Stimulated activated effector memory CD8-positive, alpha-beta T cell treated with anti-CD3 and anti-CD28 coated beads, Interleukin-12 subunit alpha, Interleukin-12 subunit beta, amount 100 ng/mL, for 72 hours (primary cell): ENCODE measurements at places on chromosomes 7 and 10.

DNA sequence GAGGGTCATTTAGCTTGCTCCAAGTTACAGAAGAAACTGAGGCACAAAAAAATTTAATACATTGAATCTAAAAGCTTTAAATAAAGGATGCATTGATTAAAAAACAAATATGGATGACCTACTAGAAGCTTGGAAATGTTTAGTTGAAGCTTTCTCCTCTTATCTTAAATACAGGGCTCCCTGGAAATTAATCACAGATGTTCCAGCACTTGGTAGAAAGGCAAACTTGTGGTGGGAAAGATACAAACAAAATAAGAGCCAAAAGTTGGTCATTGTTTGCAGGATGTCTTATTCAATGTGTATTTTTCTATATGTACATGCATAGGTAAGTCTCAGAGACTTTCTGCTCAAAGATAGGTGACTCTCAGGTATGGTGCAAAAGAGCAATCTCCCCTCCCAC lies 40.7 kb upstream of the LYZL1 start:
- no peak for DNase-seq

- no peak for DNase-seq
Observed at GRCh38 chr7:16034353-16034752, 347.9 kb upstream of the MEOX2 start.

DNA sequence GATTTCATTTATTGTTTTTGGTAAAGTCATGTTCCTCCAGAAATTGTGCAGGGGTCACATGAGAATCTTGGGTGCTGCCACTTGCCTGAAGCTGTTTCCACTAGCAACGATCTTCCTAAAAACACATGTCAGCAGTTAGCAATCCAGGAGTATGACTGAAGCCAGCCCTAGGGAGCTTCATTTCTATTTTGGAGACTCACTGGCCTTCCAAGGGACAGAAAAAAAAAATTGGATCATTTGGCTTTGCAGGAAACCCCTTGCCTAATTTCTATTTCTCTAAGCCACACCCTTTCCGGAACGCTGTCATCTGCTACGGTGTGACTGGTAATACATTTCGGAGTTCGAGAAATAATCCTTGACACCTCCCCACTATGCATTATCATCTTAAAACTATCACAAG lies 204.7 kb downstream of the TAX1BP1 start:
- no peak for DNase-seq

- DNase-seq, result no peak
Observed at GRCh38 chr7:20275637-20276036, 55.1 kb upstream of the ITGB8 start.

DNA sequence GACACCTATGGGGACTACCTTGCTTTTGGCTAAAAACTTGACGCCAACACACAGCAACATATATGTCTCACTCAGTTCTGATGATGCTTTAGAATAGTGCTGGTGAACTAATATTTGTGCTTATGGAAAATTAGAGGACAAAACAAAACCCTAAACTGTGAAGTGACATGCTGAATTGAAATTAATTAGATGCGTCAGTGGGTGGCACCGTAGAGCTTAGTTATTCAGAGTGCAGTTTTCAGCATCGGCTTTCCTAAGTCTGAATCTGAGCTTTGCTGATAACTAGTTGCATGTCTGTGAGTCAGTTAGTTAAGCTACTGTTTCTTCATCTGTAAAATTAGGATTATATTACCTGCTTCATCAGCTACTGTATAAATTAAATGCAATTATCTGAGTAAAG lies 245.0 kb upstream of the SORCS1 start:
- DNase-seq, result no peak

- no peak for DNase-seq
Observed at GRCh38 chr7:55093674-55094073, 74.9 kb downstream of the EGFR start.

- no peak for DNase-seq
Observed at GRCh38 chr10:48604991-48605508, at the start of gene ARHGAP22. TSS of gene ARHGAP22 (minus strand) at chr10:48605073. CDS start at chr10:48604796, 277 bp downstream.

DNA sequence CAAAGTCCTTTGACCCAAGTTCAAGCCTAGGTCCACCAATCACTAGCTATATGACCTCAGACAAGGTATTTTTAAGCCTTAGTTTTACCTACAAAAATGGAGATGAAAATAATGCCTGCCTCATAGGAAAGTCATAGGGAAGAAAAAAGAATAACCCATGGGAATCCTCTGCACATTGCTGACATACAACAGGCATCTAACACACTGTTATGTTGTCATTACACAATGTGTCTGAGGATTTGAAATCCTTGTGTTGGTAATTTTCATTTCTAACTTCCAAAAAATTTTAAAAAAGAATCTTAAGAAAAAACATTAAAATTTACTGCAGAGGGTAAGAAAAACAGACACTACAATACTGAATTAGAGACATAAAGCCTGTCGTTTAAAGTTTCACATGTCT lies 5.7 kb downstream of the ANK3 start:
- no peak for DNase-seq

DNA sequence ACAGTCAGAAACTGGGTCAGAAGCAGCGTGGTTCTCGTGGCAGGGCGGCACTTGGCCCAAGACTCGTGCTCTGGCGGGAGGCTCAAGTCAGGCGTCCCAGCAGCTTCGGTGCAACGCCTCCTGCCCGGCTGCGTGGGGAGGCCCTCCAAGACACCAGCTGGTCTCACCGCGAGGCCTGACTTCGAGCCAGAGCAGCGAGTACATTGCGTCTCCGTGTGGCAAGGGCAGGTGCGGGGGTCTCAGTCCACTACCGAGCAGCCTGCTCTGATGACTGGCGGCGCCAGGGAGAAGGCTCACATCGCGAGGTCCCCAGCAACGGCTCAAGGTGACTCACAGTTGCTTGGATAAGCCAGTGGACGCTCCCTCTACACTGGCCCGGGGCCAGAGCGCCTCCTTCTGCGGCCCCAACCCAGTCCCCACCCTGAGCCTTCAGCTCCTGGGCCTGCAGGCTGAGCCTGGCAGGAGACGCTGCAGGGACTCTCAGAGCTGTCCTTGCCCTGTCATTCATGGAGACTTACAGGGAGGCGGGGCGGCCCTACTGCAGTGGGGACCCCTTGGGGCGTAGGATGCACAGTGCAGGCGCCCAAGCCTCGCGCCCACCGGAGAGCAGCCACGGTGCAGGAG lies 41.9 kb upstream of the PRKAR1B start:
- no peak for DNase-seq

DNA sequence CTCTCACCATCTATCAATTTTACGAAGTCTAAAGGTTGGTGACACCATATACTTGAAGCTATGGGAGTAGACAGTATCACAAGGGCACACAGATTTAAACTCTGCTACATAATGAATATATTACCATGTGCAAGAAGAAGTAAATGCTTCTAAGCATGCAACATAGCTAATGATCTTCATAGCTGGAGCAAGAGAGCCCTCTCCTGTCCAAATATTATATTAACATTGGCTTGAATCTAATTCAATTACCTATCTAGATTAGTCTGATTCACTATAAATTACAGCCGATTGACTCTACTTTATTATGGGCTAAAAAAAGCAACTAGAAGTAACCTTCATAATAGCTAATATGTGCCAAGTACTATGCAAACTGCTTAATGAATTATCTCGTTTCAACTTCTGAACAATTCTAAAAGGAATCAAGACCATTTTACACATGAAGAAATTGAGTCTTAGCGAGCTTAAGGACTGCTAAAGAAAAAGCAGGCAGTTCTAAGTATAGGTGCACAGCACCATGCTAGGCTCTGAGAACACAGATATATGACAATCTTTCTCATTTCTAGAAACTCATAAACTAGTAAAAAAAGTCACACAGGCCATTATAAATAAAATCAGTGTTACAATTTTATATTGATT lies 21.9 kb downstream of the FRA10AC1 start:
- DNase-seq, result no peak

DNA sequence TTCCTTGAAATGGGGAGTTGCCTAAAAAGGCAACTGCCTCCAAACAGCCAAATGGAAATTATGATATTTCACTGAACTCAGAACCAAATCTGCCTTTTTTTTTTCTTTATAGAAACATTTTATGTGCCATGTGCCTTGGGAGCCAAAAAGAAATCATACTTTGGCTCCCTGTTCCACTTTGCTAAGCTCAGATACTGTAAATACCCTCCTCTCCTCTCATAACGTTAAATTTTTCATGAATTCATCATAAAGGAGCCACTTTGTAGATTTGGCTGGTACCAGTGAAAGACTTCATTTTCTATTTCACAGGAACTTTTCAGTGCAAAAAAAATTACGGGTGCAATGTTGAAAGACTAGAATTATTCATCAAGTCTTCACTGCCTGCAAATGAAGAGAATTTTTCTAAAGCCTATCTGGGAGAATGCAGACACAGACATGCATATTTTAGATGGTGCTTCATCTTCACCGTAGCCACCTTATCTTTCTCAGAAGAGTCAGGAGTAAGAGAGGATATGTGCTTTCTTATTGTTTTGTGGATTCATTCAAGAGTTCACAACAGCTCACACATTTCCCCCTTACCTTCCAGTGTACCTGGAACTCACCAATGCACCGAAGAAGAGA lies 742.3 kb upstream of the GALNT17 start:
- DNase-seq, result no peak

DNA sequence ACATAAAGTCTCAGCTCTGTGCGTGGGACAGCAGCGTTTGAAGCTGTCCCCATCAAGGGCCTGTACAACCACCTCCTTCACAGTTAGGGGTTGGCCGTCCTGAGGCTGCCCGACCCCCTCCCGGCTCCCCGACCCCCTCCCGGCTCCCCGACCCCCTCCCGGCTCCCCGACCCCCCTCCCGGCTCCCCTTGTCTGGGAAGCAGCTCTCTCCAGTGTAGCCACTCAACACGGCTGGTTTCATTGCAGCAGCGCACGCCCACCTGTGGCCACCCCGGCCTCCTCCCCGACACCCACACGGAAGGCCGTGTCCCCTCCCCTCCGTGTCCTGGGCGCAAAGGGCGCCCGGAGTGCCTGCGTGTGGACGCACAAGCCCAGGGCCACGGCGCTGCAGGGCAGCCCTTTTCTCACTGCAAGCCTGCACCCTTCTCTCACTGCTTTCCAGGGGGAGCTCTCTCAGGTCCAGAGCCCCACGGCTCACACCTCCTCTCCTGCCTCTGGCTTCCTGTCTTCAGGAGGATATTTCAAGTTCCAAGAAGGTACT lies 20.9 kb upstream of the FAM20C start:
- DNase-seq, result no peak

GRCh38 chr7:130901209-130901783 lies 167.3 kb upstream of the KLF14 start:
- DNase-seq, result no peak

- no peak for DNase-seq
Observed at GRCh38 chr10:98340261-98340939, 72.4 kb upstream of the LOXL4 start.

DNA sequence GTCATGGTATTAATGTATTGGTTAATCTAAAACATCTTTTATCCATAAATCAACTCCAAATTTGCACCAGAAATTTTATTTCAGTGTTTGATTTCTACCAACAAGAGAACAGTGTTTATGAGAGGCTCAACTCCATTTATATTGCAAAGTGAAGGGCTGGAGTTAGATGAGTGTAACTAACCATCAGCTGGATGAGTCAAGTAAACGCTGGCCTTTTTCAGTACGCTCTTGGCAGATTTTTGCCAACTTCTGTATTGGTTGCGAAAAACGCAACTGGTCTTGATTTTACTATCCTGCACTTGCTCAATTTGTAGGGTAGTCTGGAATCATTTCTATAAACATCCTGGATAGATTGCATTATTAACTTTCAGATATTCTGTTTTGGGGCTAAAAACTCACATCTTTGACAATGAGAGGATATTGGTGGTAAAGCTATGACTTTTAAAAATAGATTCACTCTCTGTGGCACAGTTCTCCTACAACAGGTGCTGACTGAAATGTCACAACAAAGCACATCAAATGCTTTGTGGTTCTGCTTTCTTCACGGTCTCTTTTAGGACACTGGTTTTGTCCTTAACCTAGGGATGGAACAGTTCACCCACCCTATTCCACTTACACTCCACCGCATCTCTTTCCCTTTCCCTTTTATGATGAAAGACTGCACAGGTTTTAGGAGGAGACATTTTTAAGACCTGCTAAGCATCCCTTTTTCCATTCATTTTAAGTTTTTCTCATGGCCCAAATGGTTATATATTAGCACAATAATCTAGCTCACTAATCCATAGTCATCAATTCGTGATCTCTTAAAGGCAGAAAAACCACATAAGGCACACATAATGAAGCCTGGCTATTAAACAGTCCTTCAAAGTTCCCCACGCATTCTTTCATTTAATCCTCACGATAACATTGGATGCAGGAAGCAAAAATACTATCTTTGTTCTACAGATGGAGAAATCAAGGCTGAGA lies 12.8 kb downstream of the CACNA2D1 start:
- no peak for DNase-seq

GRCh38 chr7:106767498-106768323 lies 97.4 kb upstream of the PIK3CG start:
- no peak for DNase-seq

- no peak for DNase-seq
Observed at GRCh38 chr7:120360918-120361317, 87.9 kb downstream of the KCND2 start.

DNA sequence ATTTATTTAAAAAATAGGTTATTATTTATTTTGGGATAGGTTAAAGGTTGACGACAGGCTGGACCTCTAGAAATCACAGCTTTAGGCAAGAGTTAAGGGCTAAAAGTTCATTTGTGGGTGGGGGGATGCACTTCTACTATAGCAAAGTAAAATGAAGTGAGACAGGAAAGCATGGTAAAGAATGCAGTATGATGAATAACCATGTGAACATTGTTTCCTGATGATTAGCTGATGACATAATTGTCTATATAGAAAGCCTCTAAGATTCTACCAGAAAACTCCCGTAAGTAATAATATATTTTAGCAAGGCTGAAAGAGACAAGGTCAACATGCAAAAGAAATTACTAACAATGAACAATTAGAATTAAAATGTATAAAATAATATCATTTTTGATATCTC lies 25.7 kb upstream of the PRSS37 start:
- DNase-seq, result no peak

DNA sequence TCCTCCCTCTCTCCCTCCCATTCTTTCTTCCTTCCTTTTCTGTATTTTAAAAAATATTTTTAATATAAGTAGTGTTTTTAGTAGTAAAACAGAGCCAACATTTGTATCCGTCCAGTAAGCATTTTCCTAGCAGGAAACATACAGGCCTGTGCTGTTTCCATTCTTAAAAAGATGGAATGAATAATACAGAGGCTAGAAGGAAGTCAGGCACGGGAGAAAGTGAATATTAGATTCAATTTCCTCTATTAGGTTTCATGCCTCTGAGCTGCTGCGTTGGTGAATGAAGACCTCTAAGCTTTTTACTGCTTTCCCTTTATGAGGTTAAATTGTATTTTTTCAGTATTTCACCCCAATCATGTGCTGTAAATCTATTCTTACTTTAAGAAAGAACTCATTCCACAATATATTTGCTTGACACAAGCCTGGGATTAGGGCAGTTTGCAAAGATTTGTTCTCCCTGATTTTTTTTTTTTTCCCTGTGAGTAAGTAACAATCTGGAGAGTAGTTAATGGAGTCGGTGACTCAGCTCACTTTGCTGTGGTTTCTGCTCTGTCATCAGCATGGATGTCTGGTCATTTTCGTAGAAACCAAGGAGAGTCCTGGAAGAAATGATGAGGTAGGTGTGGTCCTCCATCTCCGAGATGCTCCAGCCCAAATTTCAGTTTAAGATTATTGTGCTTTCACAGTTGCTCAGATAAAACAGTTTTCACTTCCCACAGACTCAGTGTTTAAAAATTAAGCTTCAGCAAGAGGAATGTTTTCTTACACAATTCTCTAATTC lies 76.1 kb upstream of the PITRM1 start:
- no peak for DNase-seq

GRCh38 chr7:102046373-102047117 lies 229.1 kb downstream of the CUX1 start:
- DNase-seq, result no peak

- DNase-seq, result no peak
Observed at GRCh38 chr10:32939296-32940111, 18.5 kb downstream of the ITGB1 start.
